Stimulated activated CD4-positive, alpha-beta T cell treated with anti-CD3 and anti-CD28 coated beads, Interleukin-15, amount 100 ng/mL, for 1 hour (primary cell): ENCODE measurements at places on chromosomes 13 and 19.
A peak's percentile ranks its signal among the peaks of the same experiment; 100 is the strongest.

DNA sequence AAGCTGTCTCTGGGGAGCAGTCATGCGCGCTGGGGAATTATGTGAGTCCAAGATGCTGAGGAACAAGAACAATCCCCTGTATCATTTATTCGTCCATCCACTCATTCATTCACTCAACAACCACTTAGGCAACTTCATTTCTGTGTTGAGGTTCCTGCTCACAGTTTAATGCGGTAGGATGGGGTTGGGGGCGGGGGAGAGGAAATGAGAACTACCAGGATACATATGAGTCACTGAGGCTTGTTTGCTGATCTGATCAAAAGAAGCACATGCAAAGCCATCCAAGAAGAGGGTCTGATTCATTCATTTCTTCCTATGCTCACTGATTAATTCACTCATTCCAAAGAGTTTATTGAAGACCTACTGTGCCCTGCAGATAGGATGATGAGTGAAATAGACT is 20.9 kb downstream of the ZNF536 start:
- no peak for DNase-seq

DNA sequence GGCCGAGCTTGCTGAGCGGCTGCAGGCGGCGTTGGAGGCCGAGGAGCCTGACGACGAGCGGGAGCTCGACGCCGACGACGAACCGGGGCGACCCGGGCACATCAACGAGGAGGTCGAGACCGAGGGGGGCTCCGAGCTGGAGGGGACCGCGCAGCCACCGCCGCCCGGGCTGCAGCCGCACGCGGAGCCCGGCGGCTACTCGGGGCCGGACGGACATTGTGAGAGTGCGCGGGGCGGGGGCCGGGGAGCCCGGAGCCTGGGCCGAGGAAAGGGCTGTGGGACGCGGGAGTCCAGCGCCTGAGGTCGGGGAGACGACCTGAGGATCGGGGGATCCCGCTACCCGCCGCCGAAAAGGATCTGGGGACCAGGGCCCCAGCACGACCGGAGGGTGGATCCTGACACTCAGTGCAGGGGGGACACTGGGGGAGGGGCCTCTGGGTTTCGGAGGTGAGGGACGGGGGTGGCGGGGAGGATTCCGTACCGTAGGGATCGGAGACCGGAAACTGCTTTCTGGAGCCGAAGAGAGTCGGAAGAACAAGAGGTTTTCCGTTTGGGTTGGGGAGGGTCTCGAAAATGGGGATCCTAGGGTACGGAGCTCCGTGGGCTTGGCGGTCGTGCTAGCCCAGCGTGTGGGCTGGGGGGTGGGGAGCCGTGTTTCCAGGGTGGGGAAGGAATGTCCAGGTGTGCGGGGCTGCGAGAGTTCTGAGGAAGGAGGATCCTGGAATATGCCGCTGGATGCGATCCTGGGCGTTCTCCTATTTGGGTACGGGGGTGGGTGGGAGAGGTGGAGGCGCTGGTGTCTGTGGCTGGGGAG is 616 bp downstream of the HNRNPUL1 start:
- peak; percentile 51 for DNase-seq

DNA sequence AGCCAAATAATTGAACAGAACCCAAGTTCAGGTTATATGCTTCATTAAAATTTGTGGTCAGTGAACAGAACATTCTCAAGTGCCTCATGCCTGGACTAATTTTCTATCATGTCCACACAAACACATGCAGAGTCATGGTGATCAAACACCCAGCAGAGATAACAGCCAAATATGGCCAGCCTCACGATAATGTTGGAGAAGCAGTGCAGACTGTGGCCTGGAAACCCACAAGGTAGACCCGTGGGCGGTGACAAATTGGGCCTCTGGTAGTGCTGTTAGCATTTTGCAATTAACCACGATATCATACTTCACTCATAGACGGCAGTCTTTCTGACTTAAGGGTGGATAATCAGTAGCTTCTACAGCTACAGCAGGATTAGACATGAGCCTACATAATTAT is 35.0 kb upstream of the VWA8 start:
- DNase-seq = no peak

GRCh38 chr19:5035793-5036697 is 67.1 kb downstream of the KDM4B start:
- DNase-seq = no peak

DNA sequence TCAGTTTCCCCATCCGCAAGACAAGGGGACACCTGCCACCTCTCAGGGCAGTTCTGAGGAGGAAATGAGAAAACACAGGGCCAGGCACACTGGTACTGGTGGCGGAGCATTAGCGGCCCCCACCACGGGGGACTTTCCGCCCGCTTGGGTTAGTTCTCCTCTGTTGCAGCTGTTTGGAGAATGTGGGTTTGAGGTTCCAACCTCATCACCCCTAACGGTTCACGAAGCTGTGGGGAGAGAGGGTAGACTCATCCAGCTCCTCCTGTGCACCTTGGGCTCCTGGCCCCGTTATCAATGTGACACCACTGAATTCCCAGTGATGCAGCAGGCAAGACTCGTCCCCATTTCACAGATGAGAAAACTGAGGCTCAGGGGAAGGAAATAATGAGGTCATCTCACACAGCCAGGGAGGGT is 10.3 kb downstream of the PTPRS start:
- DNase-seq = no peak

GRCh38 chr19:38850976-38851621 is 1.3 kb upstream of the HNRNPL start:
- DNase-seq = peak; percentile 24

DNA sequence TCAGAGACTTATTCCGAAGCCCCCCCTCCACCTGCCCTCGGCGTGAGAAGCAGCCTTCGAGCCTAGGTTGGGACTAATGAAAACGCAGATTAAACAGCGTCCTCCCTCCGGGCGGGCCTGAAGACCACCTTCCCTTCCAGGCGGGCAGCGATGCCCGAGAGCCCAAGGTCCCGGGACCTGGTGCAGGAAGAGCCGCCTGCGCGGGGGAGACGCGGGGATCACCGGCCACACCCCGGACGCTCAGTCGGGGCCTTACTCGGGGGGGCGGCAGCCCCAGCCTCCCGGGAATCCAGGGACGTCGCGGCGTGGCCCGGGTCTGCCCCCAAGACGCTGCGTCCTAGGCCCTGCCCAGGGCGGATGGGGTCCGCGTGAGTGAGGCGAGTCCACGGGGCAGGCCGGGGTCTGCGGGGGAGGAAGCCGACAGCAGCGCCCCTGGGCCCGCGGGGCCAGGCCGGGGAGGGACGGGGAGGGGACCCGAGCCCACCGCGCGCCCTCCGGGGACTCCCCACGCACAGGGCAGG is 33.3 kb upstream of the SPACA7 start:
- no peak for DNase-seq

DNA sequence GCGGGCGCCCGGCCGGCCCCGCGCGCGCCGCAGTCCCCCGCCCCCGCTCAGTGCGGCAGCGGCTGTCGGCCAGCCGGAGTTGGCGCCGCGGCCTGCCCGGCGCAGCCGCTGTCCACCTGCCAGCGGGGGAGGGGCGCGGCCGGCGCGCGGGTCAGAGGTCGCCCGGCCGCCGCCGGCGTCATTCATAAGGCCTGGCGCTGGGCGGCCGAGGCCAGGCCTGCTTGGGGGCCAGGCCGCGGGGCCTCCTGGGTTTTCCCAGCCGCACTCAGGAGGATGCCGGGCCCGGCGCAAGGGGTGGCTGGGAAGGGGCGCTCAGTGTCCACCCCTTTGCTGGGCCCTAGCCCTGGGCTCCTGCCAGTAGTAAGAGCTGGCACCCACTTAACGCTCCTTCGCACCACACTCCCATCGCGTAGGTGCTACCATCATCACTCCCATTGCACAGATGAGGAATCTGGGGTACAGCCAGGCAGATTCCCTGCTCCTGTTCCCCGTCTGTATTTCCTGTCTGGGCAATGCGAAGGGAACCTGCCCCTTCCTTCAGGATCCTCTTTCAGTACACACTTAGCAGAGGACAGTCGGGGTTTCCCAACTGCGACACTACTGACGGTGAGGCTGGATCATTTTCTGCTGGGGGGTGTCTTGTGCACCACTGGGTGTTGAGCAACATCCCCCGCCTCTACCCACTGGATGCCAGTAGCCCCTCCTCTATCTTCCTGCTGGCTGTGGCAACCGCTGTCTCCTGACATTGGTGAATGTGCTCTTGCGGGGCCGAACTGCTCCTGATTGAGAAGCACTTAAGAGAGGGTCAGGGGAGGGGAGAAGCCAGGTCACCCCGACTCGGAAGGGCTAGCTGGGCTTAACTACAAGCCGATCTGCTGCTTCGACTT is 846 bp upstream of the PRKACA start:
- no peak for DNase-seq

DNA sequence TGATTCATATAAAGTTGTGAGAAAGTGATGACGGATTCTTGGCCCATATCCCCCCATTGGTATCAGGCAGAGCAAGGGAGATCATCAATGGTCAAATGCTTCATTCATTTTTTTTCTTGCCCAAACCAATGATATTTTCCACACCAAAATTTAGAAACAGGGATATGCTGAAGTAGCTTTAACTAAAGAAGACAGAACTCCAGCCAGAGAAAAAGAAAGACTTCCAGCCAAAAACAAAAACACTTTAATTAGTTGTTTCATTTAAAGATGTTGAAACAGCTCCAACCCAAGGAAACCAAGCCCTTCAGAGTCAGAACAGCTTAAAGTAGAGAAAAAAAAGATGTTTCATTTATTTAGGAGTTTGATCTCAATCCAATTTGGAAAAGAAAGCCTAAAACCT is 358.9 kb upstream of the NBEA start:
- DNase-seq = no peak

DNA sequence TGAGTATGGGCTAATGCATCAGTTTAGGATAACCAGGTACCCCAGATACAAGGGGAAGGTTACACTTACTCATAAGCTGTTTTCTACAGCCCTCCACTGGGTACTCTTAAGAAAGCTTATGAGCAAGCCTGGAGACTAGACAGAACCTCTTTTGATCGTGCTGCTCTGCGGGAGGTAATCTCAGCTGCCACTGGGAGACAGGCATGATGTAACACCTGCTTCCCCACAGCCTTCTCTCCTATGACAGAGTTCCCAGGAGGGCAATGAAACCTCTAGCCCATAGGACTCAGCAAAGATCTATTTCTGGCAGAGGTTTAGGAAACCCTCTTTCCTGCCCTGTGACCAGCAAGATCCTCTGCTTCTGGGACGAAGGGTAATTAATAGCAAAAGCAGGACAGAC is 65.6 kb downstream of the WASF3 start:
- DNase-seq = no peak

DNA sequence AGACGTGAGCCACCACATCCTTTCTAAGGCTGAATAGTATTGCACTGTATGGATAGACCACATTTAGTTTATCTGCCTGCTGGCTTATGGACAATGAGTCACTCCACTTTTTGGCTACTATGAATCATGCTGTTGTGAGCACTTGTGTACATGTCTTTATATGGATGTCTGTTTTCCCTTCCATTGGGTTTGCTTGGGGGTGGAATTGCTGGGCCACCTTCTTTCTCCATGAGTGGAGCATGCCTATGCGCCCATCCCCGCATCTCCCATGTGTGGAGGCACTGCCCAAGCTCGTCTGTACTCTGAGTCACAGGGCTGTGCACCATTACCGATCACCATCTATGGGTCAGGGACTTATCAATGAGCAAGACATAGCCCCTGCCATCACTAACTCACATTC is 127.2 kb upstream of the GJB6 start:
- DNase-seq = no peak

GRCh38 chr13:113927661-113928581 is 46.0 kb downstream of the C13orf46 start:
- no peak for DNase-seq

DNA sequence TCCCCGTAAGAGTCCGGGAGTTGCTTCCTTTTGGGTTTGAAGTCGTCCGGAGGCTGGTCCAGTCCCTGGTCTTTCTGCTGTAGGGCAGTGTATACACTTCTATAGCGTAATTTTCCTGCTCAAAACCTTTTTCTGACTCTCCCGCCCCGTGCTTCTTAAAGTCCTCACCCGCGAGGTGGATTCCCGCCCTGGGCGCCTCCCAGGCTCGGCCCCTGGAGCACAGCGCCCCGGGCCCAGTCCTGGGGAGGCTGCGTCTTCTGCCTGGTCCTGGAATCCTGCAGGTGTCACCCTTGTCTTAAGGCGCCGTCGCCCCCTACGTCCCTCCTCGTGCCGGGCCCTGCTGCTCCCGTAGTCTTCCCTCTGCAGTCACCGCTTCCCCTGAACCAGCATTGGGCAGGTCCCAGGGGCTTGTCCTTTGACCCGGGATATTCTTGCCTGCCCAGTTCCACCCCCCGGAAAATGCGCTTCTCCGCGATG is 34.4 kb upstream of the ZNF808 start:
- DNase-seq = no peak

- DNase-seq = no peak
These were observed 1289.4 kb downstream of the PCDH9 start for GRCh38 chr13:65940720-65941119.

DNA sequence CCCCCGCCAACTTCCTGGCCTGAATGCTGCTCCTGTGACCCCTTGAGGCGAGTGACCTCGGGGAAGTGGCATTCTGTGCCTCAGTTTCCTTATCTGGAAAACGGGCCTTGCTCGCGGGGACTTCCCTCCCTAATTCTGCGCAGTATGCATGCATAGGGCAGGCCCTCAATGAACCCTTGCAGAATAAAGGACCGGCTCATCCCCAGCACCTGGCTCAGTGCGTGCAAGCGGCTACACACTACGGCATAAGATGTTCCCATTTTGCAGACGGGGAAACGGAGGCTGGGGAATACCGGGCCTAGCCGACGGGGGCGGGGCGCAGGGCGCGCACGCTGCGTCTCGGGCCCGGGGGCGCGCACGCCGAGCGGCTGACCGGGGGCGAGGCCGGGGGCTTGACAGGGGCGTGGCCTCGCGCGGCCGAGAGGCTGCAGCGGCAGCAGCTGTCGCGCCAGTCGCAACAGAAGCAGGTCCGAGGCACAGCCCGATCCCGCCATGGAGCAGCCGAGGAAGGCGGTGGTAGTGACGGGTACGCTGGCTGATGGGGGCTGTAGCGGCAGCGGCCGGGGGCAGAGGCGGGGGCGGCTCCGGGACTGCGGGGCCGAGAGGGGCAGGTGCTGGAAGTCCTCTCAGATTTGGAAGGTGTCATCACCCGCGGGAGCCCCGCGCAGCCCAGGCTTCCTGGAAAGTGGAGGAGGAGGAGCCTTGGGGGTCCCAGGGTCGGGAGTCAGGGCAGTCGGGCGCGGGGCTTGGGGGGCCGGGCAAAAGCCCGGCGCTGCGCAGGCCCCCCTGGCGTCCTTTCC is at the start of gene PGPEP1:
TSS of gene PGPEP1 (plus strand) at position 409 of the 800 bp plus-strand sequence. CDS start at position 493, 84 bp downstream.
- peak; percentile 32 for DNase-seq

- no peak for DNase-seq
These were observed 33.4 kb downstream of the STK24 start for GRCh38 chr13:98543378-98544103.

DNA sequence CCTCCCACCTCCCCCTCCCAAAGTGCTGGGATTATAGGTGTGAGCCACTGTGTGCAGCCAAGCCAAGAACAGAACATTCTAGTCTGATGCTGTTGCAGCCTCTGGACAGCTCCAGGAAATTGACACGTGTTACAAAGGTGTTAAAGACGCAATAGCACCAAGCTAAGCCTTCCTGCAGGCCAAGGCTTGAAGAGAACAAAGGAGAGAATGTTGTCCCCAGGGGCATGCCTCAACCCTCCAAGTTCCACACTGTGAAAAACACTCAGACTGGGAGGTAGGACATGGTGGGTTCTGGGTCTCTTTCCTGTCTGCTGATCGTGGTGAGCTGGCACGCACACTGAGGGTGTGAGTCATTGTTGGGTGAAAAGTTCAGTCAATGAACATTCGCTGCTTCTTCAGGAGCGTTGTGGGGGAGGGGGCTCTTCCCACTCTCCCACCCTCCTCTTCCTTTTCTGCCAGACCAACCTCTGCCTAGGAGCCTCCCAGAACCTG is 5.3 kb upstream of the PTPRS start:
- no peak for DNase-seq
